ENCODE measurements at places on chromosomes 5 and 9. TPM values are rescaled to one million over a fixed set of nuclear protein-coding genes. Genes with fewer than 3 reads are reported as not detected.

- no peak for DNase-seq
Observed at GRCh38 chr9:8705861-8706260, 906.3 kb upstream of the DMAC1 start.

Gene FAM151B
- total RNA-seq, result 0.52 TPM

Gene SLC2A8
- 4.3 TPM for total RNA-seq

Gene PCDHA7
- total RNA-seq, result not detected

GRCh38 chr9:134988706-134989105 is 71.0 kb upstream of the FCN1 start:
- DNase-seq, result no peak

Gene NUP188
- total RNA-seq, result 87.7 TPM

DNA sequence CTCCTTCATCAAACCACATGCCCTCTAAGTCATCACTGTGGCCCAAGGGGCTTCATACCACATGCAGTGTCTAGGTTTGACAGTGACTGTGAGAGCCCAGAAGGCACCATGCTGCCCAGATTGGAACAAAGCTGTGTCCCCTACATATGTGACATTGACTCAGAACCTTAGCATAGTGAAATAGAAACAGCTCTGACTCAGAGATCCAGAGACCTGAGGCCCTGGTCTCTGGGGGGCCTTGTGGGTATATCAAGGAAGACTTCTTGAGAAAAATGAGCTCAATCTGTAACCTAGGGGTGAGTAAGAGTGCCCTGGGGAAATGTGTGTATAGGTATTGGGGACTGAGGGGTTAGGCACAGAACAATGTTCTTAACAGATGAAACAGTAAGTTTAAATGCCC is 7.1 kb upstream of the ENTREP1 start:
- DNase-seq, result no peak

DNA sequence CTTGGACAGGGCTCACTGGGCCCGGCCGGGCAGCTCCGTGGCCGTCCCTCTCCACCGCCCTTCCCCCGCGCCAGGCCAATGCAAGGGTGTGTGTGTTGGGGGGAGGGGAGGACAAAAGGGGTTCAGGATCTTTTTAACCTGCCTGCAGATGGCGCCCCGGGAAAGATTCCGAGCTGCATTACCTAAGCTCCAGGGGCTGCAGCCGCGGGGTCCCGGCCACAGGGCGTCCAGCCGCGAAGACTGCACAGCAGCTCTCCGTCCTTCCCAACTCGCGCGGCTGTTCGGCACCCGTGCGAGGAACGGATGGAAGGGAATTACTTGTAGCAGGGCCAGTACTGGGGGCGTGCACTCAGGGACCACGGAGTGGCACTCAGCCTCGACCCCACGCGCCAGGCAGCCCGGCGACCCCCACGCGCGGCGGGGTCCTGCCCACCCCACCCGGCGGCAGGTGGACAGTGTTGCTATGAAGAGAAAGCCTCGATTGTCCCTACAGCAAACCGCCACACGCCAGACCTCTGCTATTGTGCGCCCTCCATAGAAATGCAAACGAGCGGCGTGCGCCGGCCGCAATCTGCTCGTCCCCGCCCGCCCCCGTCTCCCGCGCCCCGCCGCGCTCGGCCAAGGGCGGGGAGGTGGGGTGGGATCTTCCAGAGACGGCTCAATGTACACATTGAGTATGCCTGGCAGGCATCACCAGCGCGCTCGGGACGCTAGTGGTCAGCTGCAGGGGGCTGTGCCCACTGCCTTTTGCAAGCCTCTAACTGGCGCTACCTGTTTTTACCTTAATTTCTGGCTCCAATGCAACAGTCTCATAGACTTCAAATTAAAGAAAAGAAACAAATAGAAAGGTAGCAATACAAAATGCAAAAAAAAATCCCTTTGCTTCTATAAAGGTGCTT is 796 bp upstream of the GADD45G start:
- DNase-seq, result peak; percentile 39

Gene EGFLAM
- not detected for total RNA-seq

- no peak for DNase-seq
Observed at GRCh38 chr5:68515514-68515913, 300.0 kb downstream of the PIK3R1 start.

- peak; percentile 33 for DNase-seq
Observed at GRCh38 chr5:80284720-80285119, 28.9 kb upstream of the SERINC5 start.

DNA sequence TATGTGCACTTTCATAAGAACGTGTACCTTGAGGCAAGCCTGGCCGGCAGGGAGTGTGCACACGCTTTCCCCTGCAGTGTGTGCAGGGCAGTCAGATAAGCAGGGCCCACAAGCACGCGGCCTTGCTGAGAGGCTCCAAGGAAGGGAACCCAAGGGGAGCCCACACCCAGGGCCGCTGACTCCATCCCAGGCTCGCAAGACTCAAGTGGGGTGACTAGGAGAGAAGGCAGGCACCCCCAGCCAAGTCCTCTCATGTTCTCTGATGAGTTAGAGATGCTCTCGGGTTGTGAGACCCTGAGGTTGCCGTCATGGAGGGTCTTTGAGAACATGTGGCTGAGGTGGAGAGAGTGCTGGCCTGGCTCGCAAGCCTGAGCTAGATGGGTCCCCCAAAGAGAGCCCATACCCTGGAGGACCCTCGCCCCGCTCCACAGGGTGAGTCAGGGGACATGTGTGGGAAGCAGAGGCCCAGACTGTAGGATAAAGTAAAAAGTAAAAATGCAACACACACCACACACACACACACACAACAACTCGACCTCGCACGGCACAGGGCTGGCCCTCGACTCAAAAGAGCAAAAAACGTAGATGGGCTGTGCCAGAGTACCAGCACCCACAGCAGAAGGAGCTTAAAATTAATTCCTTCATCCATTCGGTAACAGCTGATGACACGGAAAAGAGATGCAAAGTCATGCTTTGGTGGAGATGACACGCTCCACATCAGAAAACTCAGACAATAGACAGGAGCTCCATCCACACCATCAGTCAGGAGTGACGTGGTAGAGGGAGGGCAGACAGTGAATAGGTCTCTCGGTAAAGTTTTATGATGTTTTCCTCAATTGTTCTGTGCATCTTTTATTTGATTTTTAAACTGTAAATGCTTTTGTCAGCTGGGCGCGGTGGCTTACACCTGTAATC is 54.8 kb upstream of the NKD2 start:
- DNase-seq, result no peak

DNA sequence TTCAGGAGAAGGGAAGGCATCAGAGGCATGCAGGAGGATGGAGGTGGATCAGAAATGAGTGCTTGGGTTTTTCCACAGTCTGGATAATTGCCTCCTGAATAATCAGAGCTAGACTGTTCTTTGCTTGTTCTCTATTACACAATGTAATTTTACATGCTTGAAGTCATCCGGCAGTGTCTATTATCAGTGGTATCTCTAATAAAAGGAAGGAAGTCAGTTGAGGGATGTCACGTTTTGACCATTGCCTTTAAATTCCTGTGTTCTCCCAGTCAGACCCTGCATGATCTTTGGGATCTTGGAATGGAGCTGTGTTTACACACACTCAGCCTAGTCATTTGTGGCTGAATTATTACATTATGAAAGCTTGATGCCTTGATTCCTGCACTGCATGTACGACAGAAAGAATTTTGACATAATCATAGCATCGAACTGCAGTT is 91.0 kb downstream of the PDE8B start:
- DNase-seq, result no peak

Gene PKD2L2
- not detected for total RNA-seq

Data from activated CD4-positive, alpha-beta T cell treated with anti-CD3 and anti-CD28 coated beads, Interleukin-2, amount 10 ng/mL, durations not matched to agents 7 days and 5 days (primary cell).